Activated naive CD4-positive, alpha-beta T cell (primary cell): ENCODE measurements at places on chromosomes 11 and 22.

DNA sequence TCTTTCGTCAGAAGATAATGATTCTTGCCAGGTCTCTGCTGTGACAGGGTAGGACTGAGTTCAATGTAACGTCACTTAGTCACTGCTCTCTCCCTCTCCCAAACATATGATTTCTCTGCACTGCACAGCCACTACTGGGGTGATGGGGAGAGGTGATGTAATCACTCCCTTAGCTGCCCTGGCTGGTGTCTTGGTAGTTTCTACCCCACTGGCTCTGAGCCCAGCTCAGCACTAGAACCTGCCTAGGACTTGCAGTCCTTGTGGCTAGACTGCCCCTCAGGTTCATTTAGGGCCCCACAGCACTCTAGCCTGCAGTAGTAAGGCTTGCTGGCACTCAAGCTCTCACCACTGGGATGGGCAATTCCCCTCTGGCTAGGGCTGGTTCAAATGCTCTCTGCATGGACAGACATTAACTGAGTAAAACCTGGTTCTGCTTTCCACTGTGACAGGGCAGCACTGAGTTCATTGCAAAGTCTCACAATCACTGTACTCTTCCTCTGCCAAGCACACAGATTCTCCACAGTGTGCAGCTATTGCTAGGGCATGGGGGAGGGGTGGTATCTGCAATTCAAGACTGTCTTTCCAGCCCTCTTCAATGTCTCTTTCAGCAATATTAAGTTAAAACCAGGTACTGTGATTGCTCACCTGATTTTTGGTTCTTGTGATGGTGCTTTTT lies 571.4 kb upstream of the FAT3 start:
- DNase-seq: no peak

GRCh38 chr11:134634897-134635831 lies 223.1 kb upstream of the B3GAT1 start:
- DNase-seq: no peak

DNA sequence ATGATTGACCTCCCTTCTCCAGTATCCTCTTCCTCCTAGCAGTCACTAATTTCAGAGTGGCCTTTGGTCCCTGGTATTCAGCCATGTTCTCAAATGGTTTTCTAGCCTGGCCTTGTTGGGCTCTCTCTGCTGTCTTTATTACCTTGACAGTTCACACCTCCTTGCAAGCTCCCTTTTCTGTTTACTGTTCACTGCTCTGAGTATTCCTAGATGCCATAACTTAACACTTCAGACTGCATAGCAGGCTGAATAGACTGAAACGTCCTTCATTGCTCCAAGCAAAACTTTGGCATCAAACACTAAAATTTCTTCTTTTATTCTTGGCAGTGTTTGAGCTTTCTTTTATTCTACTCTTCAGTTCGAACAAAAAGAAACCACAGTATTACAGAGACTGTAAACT lies 49.7 kb upstream of the SLC25A18 start:
- DNase-seq: no peak

DNA sequence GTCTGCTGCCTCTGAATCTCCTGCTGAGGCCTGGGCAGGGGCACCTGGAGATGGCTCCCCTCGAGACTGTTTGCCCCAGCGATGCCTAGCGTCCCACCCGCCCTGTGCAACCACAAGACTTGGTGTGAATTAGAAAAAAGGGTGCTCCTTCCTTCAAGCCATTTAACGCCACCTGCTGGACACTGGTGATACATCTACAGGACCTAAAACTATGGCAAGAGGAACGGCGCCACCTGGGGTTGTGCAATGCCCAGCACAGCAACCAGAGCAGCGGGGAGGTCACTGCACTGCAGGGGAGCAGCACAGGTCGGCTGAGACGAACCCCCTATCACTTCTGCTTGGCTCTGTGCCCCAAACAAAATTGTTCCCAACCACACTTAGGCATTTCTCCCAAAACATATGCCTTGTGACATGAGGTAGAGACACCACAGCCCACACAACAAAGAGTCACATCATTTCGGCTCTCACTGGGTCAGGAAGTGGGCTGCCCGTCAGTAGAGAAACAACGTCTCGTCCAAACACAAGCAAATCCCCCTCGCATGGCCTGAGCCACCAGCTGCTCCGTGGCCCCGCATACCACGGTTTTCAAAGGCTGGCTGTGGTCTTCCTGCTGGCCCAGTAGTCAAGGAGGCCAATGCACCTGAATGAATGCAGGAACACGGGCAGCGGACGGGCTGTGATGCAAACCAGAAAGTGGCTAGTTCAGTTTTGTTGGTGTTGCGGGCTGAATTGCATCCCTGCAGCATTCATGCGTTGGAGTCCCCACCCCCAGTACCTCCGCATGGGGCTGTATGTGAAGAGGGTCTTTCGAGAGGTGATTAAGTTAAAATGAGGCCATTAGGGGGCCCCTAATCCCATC lies 171.9 kb downstream of the SHANK2 start:
- no peak for DNase-seq

GRCh38 chr11:115941481-115941993 lies 437.3 kb upstream of the CADM1 start:
- DNase-seq: no peak

DNA sequence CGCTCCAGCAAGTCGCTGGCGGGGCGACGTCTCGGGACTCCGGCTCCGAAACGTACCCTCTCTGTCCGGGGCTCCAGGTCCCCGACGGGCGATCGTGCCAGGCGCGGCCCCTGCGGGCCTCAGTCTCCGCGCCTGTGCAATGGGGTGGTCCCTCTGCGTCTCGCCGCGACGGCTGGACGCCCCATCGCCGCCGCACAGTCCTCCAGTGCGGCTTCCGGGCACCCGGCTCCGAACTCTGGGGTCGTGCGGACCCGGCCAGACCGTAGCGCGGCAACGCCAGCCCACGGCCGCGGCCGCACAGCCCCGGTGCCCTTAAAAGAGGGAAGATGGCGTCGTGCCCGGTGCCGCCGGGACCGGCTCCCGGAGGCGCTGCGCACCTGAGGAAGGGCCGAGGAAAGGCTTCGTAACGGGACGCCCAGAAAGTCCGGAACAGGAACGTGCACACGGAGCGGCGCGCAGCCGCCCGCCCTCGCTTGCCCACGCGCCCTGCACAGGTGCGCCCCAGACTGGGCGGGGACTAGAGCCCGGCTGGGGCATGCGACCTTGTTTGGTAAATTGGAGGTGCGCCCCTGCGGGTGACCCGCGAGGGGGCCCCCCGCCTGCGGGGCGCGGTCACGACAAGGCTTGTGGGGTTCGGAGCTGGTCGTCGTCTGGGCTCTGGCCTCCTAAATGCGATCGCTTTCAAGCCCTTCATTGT lies 525 bp downstream of the BIK start:
- peak; percentile 33 for DNase-seq

GRCh38 chr11:84866922-84867321 lies 760.2 kb downstream of the DLG2 start:
- DNase-seq: no peak

GRCh38 chr11:10623797-10624761 lies 55.6 kb upstream of the LYVE1 start:
- no peak for DNase-seq

DNA sequence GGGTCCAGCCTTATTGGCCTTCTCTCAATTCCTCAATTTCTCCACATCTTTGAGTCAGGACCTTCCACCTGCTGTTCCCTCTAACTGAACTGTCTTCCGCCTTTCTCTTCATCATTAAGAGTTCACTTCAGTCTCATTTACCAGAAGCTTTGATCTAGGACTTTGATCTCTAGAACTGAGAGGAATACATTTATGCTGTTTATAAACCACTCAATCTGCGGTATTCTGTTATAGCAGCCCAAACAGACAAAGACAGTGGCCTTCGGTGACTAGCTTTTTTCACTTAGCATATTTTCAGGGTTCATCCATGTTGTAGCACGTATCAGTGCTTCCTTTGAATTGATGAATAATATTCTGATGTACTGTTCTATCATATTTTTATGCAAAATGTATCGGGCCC lies 10.5 kb downstream of the CLPB start:
- no peak for DNase-seq

GRCh38 chr22:45163099-45163450 lies 650 bp upstream of the NUP50 start:
- no peak for DNase-seq

DNA sequence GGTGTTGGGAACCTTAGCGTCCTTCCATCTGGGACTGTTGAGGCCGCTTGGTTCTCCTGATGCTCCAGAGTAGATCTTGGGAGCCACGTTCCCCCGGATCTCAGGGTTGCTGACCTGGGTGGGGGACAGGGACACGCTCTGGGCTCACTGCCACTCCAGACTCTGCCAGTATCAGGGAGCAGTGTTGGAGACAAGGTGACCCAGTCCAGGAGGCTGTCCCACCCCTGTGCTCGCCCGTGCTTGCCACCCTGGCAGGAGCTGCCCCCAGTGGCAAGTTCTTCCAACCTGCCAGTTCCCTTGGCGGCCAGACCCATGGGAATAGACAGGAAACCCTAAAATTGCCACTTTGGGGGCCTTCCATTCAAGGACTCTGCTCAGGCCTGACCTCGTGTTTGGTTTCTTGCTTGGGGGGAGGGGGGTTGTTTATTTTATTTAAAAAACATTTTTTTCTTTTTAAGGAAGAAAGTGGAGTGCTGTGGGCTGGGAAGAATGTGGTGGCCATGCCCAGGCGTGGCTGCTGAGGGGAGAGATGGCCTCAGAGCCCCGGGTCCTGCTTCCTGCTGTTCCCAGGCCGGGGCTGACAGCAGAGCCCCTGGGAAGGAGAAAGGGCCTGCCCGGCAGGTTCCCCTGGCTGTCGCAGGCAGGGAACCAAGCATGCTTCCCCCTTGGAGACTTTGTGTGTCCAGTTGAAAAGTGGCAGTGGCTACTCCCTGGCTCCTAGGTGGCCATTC lies 7.2 kb downstream of the GRK2 start:
- DNase-seq: no peak

DNA sequence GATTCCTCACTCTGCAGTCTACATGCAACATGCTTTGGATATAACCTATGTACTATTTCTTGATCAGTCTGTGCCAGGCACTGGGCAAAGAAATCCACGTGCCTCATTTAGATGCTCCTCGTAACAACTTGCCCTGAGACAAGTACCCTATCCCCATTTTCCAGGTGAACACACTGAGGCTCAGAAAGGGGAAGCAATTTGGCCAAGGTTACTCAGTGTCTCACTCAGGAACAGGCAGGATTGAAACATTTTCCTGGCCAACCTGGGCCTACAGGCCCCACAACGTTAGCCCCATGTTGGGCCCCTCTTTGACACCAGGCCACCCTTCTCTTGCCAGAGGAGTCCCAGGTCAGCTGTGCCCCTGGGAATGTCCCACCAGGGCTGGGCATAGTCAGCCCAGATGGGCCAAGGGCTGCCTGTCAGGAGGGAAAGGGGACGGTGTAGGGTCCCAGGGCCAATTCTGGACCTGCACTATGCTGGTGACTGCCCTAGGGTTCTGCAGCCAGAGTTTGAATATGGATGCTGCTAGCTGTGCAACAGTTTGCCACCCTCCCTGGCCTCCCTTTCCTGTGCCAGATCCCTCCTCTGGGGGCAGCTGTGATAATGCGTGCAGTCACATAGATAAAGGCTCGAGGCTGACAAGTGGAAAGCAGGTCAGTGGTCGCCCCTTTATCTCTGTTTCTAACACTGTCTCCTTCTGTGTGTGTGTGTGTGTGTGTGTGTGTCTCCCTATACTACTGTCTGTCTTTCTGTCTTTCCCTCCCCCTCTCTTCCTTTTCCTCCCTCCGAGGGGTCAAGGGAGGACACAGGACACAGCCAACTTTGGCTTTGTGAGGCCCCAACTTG lies 10.4 kb upstream of the EMID1 start:
- DNase-seq: no peak

DNA sequence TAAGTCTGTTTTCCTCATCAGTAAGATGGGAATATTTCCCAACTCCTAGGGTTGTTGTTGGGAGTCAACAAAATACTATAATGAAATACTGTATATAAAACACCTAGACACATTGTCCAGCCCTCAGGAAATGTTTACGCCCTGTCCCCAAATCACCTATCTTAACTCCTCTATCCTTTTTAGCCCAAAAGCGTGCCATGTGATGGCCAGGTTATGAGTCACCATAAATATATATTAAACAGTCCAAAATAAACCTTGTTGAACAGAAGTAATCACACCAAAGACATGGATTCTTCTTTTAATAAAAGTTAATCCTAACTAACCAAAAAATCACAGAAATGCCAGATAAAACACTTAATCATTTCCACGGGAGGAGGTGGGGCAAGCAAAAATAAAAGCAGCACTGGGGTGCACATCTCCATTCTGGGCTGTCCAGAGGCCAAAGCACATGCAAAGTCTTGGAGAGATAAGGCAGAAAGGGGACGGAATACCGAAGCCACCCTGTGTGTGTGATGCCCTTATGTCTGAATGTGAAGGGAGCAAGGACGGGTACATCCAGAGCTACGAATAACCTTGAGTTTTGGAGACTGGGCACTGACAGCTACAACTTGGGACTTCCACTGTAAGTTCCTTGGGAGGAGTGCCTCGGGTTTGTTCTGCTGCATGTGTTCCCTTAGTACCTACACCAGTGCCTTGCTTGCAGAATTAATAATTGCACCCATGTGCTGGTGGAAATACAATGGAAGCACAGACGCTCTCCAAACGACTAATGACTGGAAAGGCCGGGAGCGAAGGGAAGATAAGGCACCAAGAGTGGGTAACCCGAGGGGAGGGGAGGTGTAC lies 1.1 kb downstream of the OSBP start:
- no peak for DNase-seq

GRCh38 chr11:66225066-66225465 lies 43.4 kb upstream of the RAB1B start:
- no peak for DNase-seq

GRCh38 chr22:22816171-22816514 lies 71.5 kb upstream of the IGLL5 start:
- DNase-seq: no peak

- DNase-seq: no peak
These were observed 19.2 kb upstream of the MUC5B start for GRCh38 chr11:1203505-1204271.

- no peak for DNase-seq
These were observed 100.8 kb downstream of the KIAA1671 start for GRCh38 chr22:25053153-25053805.

DNA sequence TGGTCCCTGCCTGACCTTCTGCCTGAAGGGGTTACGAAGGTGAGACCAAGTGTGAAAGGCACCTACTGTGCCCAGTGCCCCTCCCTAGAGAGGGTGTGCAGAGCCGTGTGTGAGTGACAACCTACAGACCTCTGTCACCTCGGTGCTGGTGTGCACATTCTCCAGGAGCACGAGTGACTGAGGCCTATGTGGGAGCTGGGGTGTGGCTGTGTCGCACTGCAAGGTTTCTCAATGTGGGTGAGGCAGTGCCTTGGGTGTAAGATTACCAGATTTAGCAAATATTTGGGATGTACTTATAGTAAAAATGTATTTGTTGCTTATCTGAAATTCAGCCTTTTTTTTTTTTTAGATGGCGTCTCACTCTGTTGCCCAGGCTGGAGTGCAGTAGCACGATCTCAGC lies 5.6 kb downstream of the STARD10 start:
- no peak for DNase-seq
